ENCODE measurements at places on chromosomes 1 and 21.
A peak's percentile ranks its signal among the peaks of the same experiment; 100 is the strongest.

DNA sequence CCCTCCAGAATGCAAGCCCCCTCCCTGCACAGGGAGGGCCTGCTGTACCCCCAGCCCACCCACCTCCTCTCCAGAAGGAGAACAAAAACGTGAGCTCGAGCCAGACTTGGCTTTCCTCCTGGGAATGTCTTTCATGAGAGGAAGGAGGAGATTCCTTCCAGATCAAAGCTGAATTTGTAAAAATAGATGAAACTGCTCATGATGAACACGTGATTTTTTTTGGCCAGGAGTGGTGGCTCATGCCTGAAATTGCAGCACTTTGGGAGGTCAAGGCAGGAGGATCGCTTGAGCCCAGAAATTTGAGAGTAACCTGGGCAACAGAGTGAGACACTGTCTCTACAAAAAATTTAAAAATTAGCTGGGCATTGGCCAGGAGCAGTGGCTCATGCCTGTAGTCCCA lies 21.8 kb downstream of the GPR157 start:
- DNase-seq = no peak

DNA sequence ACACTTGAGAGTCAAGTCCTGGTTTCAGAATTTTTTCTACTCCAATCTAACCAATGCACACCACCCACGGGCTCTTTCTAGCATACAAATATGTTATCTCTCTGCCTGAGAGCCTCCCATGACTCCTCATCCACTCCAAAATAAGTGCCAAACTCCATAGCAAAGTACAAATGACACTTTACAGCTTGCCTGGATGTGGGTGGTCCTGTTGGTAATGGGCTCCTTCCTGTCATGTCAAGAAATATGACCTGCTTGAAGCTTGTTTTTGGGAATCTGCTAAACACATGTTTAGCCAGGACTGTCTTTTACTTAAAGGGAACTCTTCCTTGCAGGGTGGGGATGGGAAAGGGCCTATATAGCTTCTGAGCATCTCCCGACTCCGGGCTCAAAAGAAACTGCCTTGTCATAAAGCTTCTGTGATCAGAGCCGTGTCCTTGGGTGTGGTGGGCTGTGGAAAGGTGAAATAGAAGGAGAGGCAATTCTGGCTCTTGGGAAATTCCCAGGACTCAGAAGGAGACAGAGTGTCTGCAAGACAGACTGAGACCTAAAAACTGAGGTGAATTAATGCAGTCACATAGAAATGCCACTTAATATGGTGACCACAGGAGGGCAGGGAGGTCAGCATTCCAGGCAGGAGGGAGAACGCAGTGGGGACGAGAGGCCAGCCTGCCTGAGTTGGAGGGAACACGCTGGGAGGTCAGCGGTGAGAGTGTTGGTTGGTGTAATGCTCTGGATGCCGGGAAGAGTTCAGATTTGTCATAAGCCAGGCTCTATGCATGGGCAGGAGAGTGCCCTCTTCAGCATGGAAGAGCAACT lies 6.1 kb upstream of the IGFN1 start:
- DNase-seq = no peak

DNA sequence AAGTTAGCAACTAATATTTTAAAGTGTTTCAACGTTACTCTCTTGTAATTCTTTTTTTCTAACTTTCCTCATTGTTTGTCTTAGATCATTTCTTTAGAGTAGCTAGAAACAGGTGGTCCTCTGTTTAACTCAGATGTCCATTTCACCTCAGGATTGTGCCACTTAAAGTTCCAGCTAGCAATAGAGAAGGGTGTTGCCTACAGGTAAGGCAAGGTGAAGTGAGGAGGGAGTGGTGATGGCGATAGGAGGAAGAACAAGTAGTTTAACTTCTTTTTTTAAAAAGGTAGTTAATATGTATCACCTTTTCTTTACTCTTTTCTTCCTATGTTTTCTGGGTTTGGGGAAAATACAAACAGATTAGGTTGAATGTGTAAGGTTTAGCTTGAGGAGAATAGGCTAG lies 44.4 kb downstream of the ABCD3 start:
- DNase-seq = no peak

GRCh38 chr1:74498901-74499300 lies 13.5 kb downstream of the LRRC53 start:
- no peak for DNase-seq

DNA sequence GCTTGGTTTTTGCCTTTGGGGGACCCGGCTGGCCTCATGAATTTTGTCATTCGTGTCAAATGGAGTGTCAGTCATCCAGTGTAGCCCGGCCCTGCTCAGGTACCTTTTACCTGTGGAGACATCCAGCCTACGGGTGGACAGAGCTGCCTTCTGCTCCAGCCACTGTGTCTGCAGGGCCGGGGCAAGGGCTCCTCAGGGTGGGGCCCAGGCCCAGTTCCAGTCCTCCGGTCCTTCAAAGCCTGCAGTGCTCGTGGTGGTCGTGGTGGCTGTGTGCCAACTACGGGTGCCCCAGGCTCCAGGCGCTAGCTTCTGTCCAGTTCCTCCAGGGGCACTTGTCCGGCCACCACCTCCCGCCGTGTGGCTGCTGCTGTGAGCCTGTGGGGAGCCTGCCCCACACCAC lies 54.8 kb downstream of the TRIM11 start:
- DNase-seq = no peak

DNA sequence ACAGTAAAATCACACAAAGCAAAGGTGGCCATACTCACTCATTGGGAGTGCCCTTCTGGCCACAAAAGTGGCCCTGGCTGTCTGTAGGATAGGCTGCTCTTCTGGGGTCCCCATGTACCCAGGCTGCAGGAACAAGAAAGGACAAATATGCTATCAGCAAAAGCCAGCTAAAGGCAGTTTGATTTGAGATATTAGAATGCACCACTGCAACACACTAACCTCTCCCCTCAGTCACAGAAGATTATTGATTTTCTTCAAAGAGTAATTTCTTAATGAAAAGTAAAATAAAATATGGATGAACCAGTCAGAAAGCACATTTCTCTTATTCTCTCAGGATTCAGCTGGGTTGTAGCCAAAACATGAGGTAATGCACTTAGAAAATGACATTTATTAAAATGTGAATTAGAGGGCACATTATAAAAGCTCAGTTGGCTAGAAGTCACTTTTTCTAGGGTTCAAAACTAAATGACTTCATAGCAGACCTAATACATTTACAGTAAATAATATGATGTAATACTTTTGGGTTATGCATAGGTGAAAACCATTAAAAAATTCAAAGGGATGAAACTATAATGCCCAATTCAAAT lies 140.8 kb downstream of the LHX8 start:
- DNase-seq = no peak

DNA sequence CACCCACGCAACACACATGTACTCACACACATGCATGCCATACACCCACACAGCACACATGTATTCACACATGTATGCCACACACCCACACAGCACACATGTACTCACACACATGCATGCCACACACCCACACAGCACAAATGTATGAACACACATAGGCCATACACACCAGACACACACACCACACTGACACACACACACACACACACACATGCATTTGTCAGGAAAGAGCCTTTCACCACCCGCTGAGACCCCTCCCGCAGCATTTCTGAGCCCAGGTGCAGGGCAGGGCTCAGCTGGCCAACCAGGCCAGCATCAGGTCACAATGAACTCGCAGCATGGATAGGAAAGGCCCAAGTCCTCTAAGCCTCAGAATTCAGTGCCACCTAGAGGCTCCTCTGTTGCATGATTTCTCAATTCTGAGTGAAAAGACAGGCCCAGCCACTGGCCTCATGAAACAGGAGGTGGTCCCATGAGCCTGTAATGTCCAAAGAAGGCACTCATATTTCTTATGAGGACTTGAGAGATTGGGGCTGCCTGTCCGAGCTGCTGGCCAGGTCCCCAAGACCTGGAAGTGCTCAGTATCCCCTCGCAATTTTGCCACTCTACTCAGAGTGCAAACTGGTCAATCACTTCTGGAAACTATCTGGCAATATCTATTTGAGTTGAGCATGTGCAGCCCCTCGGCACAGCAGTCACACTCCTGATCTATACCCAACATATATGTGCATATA lies 57.3 kb downstream of the PSMG1 start:
- DNase-seq = peak; percentile 62

- DNase-seq = no peak
Observed at GRCh38 chr1:101282314-101283038, 45.7 kb downstream of the S1PR1 start.

DNA sequence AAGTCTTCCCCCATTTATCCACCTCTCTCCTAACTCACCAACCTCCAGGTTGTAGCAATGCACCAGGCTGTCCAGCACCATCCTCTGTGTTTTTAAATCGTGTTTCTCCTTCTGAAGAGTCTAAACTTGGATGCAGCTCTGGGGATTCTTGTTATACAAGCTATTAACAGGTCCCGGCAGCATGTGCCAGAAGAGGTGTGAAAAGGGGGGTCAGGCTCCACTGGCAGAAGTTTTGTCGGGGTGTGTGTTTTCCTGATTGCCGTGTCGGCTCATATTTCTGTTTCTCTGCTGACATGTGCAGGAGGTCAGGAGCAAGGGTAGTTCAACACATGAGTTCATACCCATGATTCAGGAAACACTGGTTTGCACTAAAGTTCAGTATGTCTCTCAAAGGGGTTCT lies 658.6 kb upstream of the CAMK1G start:
- DNase-seq = no peak

GRCh38 chr1:28508435-28508754 lies 2.6 kb downstream of the RCC1 start:
- no peak for DNase-seq
